ENCODE measurements at places on chromosomes 11 and 22.

- DNase-seq = no peak
Observed at GRCh38 chr11:26191193-26191592, 140.7 kb upstream of the ANO3 start.

GRCh38 chr11:33585586-33586209, 114.9 kb downstream of the C11orf91 start:
- DNase-seq = no peak

DNA sequence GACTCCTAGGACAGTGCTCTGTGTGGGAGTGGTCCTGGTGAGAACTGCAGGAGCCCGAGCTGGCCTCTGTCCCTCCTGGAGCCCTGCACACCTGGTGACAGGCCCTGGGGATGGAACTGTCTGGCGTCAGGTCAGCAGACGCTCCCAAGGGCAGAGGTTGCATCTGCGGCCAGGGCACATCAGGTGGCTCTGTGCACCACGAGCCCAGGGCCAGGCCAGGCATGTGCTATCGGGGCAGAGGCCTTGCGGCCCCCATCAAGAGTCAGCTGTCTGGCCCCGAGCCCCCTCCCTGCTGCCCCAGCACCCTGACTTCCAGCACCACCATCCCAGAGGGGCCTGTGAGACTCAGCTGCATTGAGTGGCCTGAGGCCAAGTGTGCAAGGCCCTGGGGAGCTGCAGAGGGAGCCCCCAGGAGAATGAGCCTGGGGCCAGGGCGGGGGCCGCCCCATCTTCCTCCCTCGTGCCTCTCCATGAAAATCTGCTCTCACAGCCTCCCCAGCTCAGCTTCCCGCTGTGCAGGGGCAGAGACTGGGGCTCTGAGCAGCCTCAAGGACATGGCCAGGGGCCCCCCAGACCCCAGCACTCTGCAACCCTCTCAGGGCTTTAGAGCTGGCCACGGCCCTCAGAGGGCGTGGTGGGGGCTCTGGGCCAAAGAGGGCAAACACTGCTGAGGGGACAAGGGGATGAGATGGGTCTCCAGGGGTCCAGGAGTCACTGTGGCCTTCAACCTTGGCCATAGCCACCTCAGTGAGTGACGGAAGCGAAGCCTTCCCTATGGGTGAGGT, 56.4 kb downstream of the RTL6 start:
- no peak for DNase-seq

DNA sequence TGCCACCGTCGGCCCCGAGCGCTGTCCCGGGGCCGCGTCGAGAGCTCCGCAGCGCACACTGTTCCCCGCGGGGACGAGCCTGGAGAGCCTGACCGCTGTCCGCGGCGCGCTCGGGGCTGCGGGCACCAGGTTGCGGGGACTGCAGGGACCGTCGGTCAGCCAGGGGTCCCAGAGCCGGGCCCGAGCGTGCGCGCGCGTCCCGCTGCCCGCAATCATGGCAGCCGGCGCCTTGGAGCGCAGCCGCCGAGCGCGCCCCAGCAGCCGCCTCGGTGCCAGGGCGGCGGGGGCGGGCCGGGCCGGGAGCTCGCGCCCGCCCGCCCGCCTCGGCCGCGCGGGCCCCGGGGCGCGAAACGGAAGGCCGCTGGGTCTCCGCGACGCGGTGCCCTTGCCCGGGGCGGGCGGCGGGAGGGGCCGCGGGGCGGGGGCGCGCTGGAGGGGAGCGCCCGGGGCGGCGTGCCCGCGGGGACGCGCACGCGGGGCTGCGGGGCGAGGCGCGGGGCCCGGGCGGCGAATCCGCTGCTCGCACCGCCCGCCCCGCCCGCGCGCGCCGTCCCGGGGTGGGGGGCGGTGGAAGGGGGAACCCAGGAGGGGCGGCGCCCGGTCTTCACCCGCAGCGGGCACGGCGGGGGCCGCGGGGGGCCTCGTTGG, 79.4 kb upstream of the PPARA start:
- peak; percentile 36 for DNase-seq

GRCh38 chr11:130178441-130179339, 19.1 kb downstream of the ST14 start:
- DNase-seq = no peak

DNA sequence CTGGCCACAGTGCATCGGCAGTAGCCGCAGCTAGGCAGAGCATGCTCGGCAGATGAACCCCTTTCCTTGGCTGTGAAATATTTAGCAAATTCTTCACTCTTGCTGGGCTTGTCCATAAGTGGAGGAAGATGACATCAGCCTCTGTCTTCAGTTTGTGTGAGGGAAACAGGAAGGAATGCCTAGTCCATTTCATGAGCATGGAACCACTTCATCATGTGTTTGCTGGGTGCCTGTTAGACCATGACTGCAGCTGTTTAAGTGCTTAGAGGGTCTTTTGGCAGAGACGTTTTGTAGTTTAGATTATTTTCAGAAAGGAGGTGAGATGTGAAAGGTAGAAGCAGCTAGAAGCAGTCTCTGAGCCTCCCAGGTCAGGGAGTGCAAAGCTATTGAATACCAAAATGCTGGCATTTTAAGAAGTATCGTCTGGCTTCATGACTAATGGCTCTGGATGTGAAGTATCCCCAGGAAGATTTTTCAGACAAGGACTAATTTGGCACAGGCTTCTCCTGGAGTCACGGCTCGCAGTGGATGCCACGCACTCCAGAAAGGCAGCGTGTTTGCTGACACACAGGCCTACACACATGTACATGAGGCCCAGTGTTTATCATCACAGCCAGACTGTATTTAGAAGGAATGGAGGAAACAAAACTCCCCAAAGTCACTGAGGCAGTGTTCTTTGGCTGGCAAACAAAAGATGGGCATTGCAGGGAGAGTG, 43.1 kb upstream of the GRAMD1B start:
- DNase-seq = no peak

DNA sequence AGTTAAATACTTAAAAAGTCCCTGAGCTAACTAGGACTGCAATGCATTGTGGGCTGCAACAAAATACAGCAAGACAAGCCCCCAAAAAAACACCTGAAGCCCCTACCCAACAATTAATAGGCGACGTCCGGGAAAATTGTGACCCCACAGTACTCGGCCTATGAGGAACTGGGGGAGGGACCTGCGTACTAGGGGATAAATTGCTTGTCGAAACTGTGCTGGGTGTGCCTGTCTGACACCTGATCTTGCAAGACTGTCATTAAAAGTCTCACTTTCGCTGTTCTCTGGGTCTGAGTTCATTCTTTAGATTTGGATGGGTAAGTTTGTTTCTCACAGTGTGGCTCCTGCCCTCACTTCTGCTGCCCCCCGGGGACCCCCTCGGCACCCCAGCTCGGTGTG, 15.2 kb downstream of the TANGO2 start:
- no peak for DNase-seq

- DNase-seq = no peak
Observed at GRCh38 chr11:113533425-113533698, 58.2 kb upstream of the DRD2 start.

GRCh38 chr11:9669954-9670353, 6.1 kb downstream of the SWAP70 start:
- DNase-seq = no peak

DNA sequence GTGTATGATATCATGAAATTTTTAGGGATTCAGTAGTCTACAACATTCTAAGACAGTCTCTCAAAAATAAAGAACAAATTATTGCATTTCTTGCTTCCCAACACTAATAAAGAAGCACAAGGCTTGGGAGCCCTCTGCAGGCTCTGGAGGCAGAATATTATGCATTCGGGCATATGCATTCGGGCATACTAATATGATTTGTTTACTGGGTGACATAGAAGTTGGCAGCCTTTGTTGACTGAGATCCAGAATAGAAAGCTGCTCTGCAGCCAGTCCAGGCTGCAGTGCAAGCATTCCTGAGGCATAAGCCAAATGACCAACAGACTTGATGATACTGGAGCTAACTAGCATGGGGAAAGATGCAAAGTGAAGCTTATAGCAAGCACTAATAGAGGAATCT, 945.5 kb downstream of the OPCML start:
- DNase-seq = no peak

- no peak for DNase-seq
Observed at GRCh38 chr22:26194877-26195276, 25.6 kb downstream of the SEZ6L start.

DNA sequence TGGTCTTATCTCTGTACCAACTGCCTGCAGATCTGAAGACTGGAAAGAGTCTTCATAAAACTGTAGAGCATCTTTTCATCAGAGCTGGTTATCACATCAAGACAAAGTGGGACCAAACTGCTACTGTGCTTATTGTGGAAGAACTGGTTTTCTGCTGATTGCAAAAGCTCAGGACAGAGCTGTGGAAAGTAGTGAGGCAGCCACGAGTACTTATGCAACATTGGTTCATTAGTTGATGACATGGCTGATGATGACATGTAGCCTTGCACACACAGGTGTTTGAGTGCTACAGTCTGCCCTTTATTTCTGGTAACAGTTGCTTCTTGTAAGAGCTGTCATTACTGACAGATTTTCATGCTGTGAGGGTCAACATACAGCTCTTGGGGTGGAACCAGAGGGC, 185.4 kb upstream of the GUCY1A2 start:
- DNase-seq = no peak

DNA sequence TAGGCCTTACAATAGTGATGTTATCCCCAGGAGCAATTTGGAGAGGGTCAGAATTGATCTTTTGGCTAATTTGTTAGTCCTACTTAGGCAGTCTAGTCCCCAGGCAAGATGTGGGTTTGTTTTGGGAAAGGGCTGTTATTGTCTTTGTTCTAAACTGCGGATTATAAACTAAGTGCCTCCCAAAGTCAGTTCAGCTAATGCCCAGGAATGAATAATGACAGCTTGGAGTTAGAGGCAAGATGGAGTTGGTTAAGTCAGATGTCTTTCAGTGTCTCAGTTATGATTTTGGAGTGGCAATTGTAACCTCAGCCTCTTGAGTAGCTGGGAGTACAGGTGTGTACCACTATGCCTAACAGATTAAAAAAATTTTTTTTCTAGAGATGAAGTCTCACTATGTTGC, 7.3 kb upstream of the CLNS1A start:
- DNase-seq = no peak

- DNase-seq = no peak
Observed at GRCh38 chr22:27985323-27986275, 66.5 kb upstream of the PITPNB start.

DNA sequence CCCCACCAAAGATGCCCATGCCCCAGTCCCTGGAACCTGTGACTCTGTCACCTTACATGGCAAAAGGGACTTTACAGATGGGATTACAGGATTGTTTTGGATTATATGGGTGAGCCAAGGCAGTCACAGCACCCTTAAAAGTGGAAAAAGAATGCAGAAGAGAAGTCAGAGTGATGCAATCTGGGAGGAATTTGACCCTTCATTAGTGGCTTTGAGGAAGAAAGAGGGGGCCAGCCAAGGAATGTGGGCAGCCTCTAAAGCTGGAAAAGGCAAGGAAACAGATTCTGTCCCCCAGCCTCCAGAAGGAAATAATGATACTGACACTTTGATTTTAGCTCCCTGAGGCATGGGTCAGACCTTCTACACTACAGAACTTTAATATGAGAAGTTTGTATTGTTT, 257.3 kb upstream of the ISX start:
- no peak for DNase-seq

- DNase-seq = no peak
Observed at GRCh38 chr11:123268156-123268555, 73.1 kb upstream of the CLMP start.

DNA sequence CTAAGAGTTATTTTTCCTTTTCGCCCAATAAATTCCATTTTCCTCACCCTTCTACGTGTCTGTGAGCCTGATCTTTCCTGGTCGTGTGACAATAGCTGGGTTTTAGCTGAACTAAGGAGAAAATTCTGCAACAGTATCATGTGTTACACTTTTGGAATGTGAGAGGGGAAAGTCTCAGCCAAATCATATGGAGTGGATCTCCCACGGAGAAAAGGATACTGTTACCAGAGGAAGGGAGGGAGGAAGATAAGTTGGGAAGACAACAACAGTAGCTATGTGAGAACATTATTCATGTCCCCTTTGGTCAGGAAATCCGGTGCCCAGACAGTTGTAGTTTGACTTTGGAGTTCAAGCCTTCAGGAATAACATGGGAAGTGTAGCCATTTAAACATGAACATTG, 584.0 kb upstream of the RAG2 start:
- no peak for DNase-seq

GRCh38 chr11:75022296-75022695, 33.6 kb downstream of the NEU3 start:
- DNase-seq = no peak

- DNase-seq = no peak
Observed at GRCh38 chr11:131350872-131351271, 19.5 kb upstream of the NTM start.

- DNase-seq = no peak
Observed at GRCh38 chr11:64129403-64129802, 36.5 kb downstream of the MACROD1 start.

GRCh38 chr11:118045191-118045590, 31.7 kb upstream of the TMPRSS4 start:
- no peak for DNase-seq

All from stimulated activated CD4-positive, alpha-beta T cell treated with anti-CD3 and anti-CD28 coated beads, TNF-alpha, amount 100 ng/mL, for 48 hours (primary cell).